ENCODE measurements at places on chromosomes 4 and X.

DNA sequence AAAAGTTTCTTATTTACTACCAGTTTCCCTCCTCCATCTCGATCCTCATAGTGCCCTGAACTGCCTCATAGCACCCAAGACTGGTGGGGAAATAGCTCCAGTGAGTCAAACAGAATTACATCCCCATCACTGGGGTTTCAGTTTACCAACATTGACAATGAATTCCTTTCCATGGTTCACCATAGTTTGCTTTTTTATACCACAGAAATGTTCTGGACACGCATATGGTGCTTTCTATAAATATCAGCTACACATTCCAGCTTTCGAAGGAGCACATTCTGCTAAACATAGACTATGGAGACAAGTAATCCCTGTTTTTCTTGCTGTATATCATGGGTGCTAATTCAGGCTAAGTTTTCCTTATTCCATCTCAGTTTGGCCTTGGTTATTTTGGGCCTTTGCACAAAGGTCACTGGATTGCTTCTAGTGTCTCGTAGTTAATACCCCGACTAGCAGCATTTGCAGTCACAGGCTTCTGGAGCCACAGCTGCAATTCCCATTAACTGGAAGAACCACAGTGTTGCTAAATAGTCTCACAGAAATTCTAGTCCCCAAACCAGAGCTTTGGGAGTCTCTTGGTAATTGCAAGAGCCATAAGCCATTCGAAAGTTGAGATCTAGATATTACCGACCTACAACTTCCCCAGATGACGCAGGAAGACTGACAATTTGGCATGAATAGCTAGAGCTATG, 53.4 kb upstream of the TRPC3 start:
- DNase-seq = peak; percentile 85

GRCh38 chr4:69800599-69800998, 40.2 kb upstream of the SULT1B1 start:
- peak; percentile 65 for DNase-seq

DNA sequence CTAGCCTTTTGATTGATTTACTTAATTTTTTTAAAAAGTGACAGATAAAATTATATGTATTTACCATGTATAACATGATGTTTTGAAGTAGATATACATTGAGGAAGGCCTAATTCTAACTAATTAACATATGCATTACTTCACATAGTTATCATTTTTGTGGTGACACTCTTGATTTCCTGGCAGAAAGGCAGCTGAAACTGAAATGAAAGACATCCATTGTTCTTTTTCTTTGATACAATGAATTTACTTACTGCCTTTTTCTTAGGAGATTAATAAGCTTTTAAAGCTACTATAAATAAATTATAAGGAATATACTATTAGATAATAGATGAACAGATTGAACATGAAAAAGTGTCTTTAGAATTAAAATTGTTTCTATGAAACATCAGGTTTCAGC, 26.7 kb downstream of the ANKRD50 start:
- peak; percentile 16 for DNase-seq

DNA sequence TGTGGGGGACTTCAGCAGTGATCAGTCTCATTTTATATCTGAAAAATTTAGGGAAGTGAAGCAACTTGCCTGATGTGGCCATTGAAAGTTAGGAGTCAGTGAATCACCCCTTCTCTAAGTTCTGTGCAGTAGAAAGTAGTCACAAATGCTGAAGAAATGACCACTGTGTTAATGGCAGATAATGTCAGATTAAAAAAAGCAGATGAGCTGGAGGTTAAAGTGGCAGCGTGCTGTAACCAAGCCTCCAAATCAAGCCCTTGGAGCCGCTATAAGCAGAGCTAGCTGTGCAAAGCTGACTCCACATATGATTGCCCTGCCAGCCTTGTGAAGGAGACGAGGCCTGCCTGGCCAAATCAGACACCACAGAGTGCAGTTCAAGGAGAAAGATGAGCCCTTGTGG, 39.2 kb upstream of the PDE5A start:
- DNase-seq = no peak

DNA sequence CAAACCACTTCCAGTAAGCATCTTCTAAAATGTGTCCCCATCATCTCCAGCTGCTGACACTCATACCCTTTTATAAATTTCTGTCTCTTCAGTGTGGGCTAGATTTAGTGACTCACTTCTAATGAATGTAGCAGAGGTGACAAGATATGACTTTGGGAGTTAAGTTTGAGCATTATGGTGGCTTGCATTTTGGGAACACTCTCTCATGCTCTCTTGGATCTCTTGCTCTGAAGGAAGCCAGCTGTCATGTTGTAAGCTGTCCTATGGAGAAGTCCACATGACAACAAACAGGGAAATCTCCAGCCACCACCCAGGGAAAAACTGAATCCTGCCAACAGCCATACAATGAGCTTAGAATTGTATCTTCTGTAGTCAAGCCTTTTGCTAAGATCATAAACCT, 691.3 kb upstream of the PCDH7 start:
- DNase-seq = no peak

DNA sequence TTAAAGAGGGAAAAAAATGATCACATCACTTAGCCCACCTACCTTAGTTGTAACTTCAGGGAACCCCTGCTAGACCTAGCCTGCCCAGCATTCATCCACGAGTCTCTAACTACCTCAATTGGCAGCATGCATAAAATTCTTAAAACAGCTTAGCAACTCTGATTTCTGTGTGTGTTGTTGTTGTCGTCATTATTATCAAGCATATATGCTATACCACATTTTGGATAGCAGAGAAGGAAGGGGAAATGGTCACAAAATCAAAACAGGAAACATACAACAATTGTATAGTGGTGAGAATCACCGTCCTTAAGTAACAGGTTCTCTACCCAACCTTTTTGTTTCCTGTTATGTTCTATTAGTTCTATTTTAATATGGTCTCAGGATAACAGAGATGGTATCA, 2.7 kb upstream of the ACOT9 start:
- no peak for DNase-seq

DNA sequence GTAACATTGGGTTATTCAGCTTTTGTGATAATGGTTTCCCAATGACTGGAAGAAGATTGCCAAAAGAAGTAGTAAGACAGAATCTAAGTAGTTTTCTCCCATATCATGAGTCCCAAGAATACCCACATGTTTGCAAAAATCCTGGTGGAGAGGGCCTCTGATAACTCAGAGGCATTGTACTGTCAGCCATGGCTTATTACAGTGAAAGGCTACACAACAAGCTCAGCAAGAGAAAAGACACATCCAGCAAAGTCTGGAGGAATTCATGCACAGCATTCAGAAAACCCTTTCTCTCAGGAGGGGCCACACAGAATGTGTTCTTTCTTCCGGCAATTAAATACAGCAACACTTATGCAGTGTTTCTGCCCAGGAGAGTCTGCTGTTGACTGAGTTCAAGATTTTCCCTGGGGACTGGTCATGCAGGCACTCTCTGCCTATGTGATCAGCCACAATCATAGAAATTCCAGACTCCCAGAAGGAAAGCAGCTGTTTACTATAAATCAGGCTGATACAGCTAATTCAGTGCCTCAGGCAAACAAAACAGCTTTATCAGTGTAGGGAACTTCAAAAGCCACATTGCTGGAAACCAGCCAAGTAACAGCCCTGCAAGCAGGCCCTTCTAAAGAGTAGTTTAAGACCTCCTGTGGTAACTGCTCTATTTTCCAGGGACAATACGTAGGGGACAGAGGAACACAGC, 937.1 kb downstream of the CCSER1 start:
- peak; percentile 10 for DNase-seq

GRCh38 chr4:175504318-175504717, 307.7 kb downstream of the GPM6A start:
- peak; percentile 32 for DNase-seq

- peak; percentile 12 for DNase-seq
Observed at GRCh38 chrX:18377796-18378195, 23.3 kb upstream of the SCML2 start.

GRCh38 chrX:20623448-20623847, 356.7 kb upstream of the RPS6KA3 start:
- peak; percentile 49 for DNase-seq

All from fibroblast of upper back skin (primary cell).